ENCODE measurements at places on chromosomes 3 and 15. TPM values are rescaled to one million over a fixed set of nuclear protein-coding genes. Genes with fewer than 3 reads are reported as not detected.

GOLGA8M gene
- total RNA-seq: 0.41 TPM

SMCO1 gene
- total RNA-seq: not detected

SLC22A13 gene
- 0.68 TPM for total RNA-seq

ZNF774 gene
- total RNA-seq: 0.75 TPM

CPA3 gene
- 5.6 TPM for total RNA-seq

BDH1 gene
- total RNA-seq: 258 TPM

TMEM45A gene
- 4.1 TPM for total RNA-seq

ISY1 gene
- total RNA-seq: 1.6 TPM

- DNase-seq: no peak
Observed at GRCh38 chr15:68767833-68768232, 52.9 kb downstream of the ANP32A start.

DNA sequence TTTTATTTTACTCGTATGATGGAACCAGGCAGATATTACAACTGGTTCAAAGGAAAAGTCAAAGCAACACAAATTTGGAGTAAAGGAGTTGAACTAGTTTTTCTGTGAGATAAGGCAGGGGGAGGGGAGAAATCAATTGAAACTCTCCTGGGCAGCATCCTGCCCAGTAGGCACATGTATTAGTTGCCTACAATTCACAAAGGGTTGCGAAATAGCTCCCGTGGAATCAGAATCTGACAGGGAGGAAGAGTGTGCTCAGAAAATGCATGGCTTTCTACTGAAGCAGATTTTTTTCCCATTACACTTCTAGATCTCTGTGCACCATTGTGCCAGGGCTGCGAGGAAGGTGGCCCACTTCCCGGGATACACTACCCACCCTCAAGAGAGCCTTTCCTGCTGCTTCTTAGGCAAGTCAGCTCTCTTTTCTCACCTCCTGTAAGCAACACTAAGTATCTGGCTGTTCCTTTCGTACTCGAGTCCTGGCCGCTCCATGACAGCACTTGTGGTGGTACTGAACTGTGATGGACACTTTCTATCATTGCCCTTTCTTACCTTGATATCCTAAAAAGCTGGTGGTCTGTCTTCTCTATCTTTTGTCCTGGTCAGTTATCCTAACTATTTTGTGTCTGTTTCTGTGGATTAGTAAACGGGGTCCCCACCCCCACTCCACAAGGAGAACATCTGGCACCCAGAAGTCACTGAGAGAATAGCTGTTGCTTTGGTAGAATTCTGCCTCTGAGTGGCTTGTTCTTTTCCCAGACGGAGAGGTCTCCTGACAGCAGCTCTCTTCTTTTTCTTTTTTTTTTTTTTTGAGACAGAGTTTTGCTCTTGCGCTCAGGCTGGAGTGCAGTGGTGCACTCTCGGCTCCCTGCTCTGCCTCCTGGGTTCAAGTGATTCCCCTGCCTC, 74.8 kb downstream of the RPL39L start:
- DNase-seq: no peak

DNA sequence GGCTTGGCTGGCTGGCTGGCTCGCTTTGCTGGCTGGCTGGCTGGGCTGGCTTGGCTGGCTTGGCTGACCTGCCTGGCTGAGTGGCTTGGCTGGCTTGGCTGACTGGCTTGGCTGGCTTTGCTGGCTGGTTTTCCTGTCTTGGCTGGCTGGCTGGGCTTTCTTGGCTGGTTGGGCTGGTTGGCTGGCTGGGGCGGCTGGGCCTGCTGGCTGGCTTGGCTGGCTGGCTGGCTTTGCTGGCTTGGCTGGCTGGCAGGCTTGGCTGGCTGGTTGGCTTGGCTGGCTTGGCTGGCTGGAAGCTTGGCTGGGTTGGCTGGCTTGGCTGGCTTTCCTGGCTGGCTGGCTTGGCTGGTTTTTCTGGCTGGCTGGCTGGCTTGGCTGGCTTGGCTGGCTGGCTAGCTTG, 435.6 kb downstream of the GOLGA6L6 start:
- DNase-seq: peak; percentile 6

GRCh38 chr3:8835385-8835784, 66.0 kb upstream of the OXTR start:
- DNase-seq: no peak

DNA sequence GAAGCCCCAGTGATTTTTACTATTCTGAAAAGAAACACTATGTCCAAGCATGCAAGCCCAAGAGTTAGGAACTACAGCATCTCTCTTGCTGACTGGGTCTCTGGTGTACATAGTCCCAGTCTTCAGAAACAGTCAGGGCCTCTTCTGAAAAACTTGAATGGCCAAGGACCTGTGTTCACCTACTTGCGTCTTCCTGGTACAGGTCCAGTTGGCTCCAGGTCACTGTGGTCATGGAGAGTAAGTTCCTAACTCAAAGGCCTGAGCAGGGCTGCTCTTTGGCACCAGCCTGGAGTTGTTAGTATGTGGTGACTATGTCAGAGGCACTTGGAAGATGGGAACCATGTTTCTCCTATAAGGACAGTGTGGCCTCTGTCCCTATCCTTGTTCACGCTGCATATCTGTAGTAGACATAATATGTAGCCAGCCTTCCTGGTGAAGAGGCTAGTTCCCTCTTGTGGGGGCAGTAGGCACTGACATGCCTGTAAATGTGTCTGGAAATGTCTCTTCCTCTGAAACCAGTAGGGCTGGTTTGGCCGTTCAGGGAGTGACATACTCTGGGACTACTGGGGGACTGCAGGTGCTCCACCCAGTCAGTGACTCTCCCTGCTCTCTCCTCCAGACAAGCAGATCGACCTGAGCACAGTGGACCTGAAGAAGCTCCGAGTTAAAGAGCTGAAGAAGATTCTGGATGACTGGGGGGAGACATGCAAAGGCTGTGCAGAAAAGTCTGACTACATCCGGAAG, 2.6 kb upstream of the RBM15B start:
- peak; percentile 81 for DNase-seq

DNA sequence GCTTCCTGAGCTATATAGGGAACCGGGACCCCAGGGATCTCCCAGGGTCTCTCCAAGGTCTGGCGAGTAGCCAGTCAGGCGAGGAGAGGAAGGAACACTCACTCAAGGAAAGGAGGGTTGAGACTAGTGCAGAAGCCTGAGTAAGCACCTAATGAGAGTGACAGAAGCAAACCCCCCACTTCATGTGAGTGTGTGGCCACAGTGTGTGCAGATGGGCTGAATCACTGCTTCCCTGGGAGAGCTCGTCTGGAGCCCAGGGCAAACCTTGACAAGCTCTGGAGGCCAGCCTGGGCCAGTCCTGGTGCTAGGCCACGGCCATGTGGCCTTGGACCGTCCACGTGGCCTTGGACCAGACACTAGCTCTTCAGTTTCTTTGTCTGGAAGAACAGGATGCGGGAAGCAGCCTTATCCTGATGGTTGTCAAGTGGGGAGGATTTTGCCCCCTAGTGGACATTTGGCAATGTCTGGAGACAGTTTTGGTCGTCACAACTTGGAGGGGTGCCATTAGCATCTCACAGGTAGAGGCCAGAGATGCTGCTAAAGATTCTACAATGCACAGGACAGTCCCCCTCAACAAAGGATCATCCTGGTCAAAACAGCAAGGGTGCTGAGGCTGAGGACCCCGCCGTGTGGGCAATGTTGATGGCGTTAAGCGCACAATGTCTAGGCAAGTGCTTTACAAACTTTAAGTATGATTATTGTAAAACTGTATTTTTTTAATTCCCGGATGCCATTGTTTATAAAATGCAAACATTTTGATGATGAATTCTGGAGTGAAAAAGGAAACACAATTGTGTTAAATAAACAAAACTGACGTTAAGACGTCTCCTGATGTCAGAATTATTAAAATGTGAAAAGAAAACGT, 34.8 kb upstream of the CTSH start:
- DNase-seq: peak; percentile 67

GRCh38 chr15:39400821-39401550, 179.9 kb upstream of the THBS1 start:
- DNase-seq: no peak

DNA sequence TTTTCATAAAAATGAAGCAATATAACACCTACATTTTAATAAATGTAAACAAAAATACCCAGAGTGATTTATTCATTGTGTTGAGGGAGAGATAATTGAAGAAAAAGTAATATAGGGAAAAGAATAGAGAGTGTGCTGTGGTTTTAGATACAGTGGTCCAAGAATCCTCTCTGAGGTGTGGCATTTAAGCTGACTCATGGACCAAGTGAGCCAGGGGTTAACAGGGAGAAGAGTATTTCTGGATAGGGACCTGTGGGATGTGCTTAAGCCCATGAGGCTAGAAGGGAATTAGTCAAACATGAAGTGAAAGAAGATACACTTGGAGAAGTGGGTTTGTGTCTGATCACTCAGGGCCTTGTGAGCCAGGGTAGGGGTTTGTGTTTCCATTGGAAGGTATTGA, 680.7 kb upstream of the GRM7 start:
- no peak for DNase-seq

DNA sequence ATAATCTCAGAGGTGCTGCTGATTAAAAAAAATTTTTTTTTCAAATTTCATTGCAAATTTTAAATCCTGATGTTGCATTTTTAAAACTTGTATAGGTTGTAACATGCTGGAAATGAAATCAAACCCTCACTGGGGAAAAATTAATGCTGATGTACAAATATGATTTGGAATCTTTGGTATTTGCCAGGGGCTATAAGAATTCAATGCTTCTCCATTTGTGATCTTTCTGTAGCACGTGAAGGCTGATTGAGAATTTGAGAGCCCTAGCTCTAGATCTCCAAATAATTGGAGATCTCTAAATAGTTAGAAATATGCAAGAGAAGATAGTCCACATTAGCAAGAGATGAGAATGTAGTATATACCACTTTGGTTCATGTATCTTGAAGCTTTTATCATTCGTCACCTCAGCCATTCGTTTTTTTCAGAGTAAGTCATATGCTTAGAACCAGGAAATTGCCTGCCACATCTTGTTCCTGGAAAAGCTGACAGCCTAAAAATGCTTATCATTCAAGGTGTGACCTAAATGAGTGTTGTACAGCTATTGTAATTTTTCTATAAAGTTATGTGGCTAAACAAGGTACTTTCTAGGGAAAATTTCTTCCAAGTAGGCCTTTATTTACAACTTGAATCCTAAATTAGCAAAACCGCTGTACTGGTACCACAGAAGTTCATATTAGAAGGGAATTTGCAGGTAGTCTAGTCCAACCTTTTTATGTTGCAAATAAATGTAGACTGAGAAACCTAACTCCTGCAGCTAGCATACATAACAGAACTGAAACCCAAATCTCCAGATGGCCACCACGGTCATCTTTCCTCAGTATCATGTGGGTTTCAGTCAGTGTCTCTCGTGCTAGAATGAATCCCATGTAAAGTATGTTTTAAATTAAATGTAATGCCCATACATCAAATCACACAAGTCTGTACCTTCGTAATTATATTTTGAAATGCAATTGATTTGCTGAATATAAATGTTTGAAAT, 48.5 kb downstream of the FNDC3B start:
- DNase-seq: no peak

DNA sequence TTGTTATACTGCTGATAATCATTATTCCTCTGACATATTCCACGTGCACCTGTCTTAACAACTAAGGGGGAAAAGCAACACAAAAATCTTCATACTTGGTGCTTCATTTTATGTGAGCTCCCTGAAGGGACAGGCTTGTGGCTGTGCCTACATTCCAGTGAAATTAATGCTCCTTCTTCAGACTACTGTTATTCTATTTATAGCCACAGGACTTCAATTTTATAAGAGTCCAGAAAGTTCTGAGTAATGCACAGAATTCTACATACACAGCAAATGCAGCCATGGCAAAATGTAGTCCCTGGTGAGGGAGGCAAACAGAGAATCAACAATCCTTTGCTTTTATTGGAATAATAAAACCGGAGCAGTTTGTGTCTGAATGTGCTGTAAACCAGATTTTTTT, 417.1 kb downstream of the RBMS3 start:
- DNase-seq: no peak

DNA sequence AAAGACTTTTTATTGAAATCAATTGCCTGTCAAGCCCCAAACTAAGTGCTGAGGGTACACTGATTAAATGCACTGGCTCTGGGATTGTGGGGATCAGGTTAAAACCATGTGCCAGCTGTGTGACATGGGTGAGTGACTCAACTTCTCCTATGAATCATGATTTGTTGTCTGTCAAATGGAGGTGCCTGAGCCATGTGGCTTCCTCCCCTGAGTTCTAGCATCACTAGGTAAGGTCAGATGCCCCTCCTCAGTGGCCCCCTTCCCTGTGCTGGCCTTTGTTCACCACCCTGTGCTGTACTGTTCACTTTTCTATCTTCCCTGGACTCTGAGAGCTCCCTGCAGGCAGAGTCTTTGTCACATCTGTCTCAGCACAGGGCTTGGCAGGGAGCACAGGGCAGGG, 43.6 kb upstream of the ATP2B2 start:
- no peak for DNase-seq

DNA sequence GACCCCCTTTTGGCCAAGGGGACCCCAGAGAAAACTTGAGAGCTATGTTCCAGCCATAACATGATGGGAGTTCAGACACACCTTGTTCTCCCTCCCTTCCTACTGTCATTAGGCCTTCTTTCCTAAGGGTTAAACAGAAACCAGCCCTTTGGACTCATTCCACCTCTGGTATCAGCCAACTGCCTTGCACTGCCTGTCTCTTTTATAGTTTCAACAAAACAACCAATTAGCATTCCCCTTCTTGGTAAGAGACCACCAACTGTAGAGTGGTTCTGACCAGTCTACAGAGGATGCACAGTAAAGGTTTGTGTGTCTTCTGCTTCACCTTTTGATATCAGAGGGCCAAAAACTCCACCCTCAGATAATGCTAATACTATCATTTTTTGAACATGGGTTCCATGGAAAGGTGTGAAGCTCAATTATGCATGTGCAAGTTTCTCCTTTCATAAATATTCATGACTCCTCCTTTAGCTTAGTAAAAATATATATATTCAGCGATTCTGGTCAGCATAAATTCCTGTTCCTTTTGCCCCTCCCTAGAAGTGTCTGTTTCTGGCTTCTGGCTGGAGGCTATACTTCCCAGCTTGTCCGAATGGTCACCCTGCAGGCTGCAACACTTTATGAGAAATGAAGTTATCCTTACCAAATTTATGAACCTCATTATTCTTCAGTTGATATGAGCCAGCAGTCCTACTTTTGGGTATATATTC, 55.9 kb downstream of the SERP1 start:
- no peak for DNase-seq

DNA sequence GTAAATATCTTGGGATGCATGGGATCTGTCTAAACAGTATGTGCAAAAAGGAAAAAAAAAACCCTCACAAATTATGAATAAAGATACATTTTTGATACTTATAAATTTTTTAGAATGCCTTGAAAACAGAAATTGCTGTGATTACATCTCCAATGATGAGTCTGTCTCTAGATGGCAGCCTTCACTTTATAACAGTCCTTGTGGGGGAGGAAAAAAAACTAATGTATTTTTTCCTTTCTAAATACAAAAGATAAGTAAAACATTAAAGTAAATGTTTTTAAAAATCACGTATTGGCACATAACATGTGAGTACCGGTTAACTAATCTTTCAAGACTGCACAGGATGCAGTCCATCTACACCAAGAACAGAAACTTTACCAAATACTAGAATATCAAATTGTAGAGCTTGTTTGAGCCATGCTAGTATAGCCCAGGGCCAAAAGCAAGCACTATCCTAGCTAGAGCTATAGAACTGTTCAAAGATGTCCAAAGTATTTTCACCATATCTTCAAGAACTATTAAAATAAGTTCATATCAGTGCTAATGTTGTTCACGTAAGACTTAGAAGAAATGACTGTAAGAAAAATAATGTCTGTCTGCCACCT, 206.4 kb downstream of the STAG1 start:
- DNase-seq: no peak

All from transverse colon (tissue), 4 donors.